ENCODE measurements at places on chromosomes 3 and 15. TPM values are rescaled to one million over a fixed set of nuclear protein-coding genes. Genes with fewer than 3 reads are reported as not detected.

Gene HTR3E
- total RNA-seq: not detected

Gene TNNC1
- total RNA-seq: not detected

Gene ECE2
- under 0.01 TPM for total RNA-seq

Gene FAM107A
- under 0.01 TPM for total RNA-seq

Gene LRRIQ4
- not detected for total RNA-seq

Gene CYP8B1
- total RNA-seq: not detected

Gene DAZL
- total RNA-seq: not detected

Gene ACTRT3
- total RNA-seq: 4.8 TPM

Gene AP3S2
- 68.5 TPM for total RNA-seq

Gene FETUB
- not detected for total RNA-seq

Gene FOXL2NB
- not detected for total RNA-seq

Gene PARP6
- total RNA-seq: 23.3 TPM

Gene WDR49
- 1.0 TPM for total RNA-seq

Gene KLHL25
- total RNA-seq: 5.6 TPM

Gene NDN
- 132 TPM for total RNA-seq

Gene PRR20G
- not detected for total RNA-seq

Gene GABRB3
- 1.8 TPM for total RNA-seq

Gene SOX14
- total RNA-seq: not detected

Gene GRIP2
- 0.15 TPM for total RNA-seq

Gene DPPA4
- total RNA-seq: not detected

Gene NR1I2
- total RNA-seq: not detected

Gene KBTBD12
- not detected for total RNA-seq

Gene CCK
- 15.3 TPM for total RNA-seq

Gene TMIE
- not detected for total RNA-seq

Gene LDHAL6B
- total RNA-seq: not detected

Gene ZNF501
- 7.6 TPM for total RNA-seq

Gene DNASE1L3
- total RNA-seq: not detected

Gene PTX3
- 266 TPM for total RNA-seq

Gene AP4E1
- total RNA-seq: 15.7 TPM

Gene SNRPA1
- 26.3 TPM for total RNA-seq

Gene NTRK3
- total RNA-seq: 0.17 TPM

Gene GPR27
- not detected for total RNA-seq

Gene CLDN18
- total RNA-seq: under 0.01 TPM

Gene A4GNT
- total RNA-seq: not detected

Gene LMAN1L
- total RNA-seq: 0.15 TPM

Gene CCDC9B
- total RNA-seq: 39.2 TPM

Gene CPNE9
- not detected for total RNA-seq

Gene GRAMD1C
- 7.1 TPM for total RNA-seq

Gene ALDH1A3
- 71.5 TPM for total RNA-seq

Gene AADAC
- 0.33 TPM for total RNA-seq

Gene ZPLD1
- total RNA-seq: not detected

Gene PDE12
- 21.7 TPM for total RNA-seq

Gene FBXO40
- total RNA-seq: not detected

Gene ZNF774
- total RNA-seq: 1.5 TPM

Gene ALDH1L1
- not detected for total RNA-seq

Gene TGM5
- total RNA-seq: not detected

All from smooth muscle cell of trachea (primary cell).